Spleen (tissue), 13 donors: ENCODE measurements at places on chromosomes 13 and 19.
A peak's percentile ranks its signal among the peaks of the same experiment; 100 is the strongest.

GRCh38 chr13:114132419-114133121, at the start of gene RASA3:
RASA3 (minus strand) TSS chr13:114132623; CDS start chr13:114132489, 134 bp downstream.
- peak within 1 kb of the TSS; percentile 97 for H3K4me3 ChIP-seq
- H3K4me1 ChIP-seq: peaks cover 34% of the 10 kb centered on the region
- H3K27ac ChIP-seq: peak within 1 kb of the TSS; percentile 83
- H3K27me3 ChIP-seq: no peaks in the 10 kb centered on the region
- no peaks in the 10 kb centered on the region for H3K36me3 ChIP-seq

DNA sequence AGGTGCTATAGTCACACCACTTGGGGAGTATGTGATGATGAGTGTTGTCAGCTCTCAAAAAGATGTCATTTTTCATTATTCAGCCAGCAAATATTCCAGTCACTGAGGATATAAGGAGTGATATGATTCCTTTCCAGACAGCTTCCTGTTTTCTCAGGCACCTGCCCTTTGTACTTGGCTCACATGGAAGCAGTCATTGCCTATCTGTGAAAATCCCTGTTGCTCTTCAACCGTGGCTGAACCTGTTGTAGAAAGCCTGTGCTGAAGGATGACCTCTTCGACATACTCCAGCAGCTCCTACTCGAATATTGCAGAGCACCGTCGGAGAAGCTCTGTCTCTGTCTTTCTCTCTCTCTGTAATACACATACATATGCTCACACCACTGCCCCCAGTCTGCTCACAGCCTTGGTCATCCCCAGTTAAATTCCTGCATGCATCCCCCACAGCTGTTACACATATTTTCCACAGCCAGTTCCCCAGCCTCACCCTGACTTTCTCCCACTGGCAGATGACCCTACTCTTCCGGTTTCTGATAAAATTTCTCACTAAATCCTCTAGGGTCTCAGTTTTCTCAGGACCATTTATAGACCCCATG, 204.2 kb upstream of the ARGLU1 start:
- DNase-seq: no peak
- no peaks in the 10 kb centered on the region for H3K4me1 ChIP-seq
- no peaks in the 10 kb centered on the region for H3K27me3 ChIP-seq
- H3K4me3 ChIP-seq: no peak overlapping the region
- no peak overlapping the region for H3K27ac ChIP-seq

DNA sequence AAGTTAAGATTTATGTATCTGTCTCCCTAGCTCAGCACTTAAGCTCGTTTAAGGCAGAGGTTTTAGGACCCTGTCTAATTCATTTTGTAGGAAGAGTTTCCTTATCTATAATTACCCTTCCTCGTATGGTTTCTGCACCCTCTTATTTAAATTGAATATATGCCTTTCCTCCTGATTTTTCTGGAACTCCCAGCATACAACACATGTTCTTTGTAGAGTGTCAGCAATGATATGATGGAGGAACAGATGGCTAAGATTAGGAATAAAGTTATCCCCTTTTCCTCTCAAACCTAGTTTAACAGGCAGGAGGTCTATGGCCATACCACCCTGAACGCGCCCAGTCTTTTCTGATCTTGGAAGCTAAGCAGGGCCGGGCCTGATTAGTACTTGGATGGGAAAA, 359.5 kb downstream of the PCDH17 start:
- H3K36me3 ChIP-seq: no peaks in the 10 kb centered on the region
- no peak for DNase-seq
- no peaks in the 10 kb centered on the region for H3K4me1 ChIP-seq

- DNase-seq: no peak
- no peaks in the 10 kb centered on the region for H3K27me3 ChIP-seq
- H3K4me1 ChIP-seq: no peaks in the 10 kb centered on the region
- H3K27ac ChIP-seq: no peak overlapping the region
- H3K36me3 ChIP-seq: no peaks in the 10 kb centered on the region
Observed at GRCh38 chr13:69524459-69525150, 583.0 kb upstream of the ATXN8OS start.

GRCh38 chr13:21336609-21337349, 122.3 kb downstream of the ZDHHC20 start:
- DNase-seq: no peak
- H3K27me3 ChIP-seq: no peaks in the 10 kb centered on the region
- H3K4me3 ChIP-seq: no peak overlapping the region
- H3K36me3 ChIP-seq: no peaks in the 10 kb centered on the region
- no peaks in the 10 kb centered on the region for H3K4me1 ChIP-seq
- no peak overlapping the region for H3K27ac ChIP-seq

GRCh38 chr13:23620613-23621315, 50.6 kb downstream of the TNFRSF19 start:
- H3K36me3 ChIP-seq: no peaks in the 10 kb centered on the region
- H3K27me3 ChIP-seq: no peaks in the 10 kb centered on the region
- no peak for DNase-seq
- H3K4me1 ChIP-seq: no peaks in the 10 kb centered on the region
- H3K4me3 ChIP-seq: no peak overlapping the region

DNA sequence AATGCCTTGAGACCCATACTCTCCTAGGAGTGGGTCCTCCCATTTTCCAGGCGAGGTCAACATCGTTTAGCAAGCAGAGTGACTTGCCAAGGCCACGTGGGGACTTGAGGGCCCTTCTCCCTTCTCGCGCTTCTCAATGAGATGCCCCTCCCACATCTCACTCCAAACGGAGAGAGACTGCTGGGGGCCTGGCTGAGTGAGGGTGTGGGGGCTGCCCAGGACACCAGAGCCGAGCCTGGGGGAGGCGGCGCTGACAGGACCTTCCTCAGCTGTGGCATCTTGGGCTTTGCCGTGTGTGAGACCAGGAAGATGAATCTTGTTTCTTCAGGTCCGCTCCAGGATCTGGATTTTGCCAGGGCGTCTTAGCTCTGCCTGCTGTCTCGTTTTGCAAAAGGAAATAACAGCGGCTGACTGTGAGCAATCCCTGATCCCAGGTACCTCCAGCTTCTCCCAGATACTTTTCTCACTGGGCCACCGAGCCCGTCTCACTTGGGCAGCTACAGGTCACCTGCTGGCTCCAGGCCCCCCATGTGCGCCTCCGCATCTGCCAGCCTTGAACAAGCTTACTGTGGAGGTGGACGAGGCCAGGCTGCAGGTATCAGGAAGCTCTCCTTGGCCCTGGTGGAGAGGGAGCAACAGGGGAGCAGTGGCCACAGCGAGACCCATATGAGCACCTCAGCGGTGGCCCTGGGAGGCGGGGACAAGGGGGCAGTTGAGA, 6.0 kb downstream of the COX6B2 start:
- peaks cover 37% of the 10 kb centered on the region for H3K27me3 ChIP-seq
- H3K36me3 ChIP-seq: peaks cover 8% of the 10 kb centered on the region
- no peak overlapping the region for H3K27ac ChIP-seq
- peaks cover 9% of the 10 kb centered on the region for H3K4me1 ChIP-seq

DNA sequence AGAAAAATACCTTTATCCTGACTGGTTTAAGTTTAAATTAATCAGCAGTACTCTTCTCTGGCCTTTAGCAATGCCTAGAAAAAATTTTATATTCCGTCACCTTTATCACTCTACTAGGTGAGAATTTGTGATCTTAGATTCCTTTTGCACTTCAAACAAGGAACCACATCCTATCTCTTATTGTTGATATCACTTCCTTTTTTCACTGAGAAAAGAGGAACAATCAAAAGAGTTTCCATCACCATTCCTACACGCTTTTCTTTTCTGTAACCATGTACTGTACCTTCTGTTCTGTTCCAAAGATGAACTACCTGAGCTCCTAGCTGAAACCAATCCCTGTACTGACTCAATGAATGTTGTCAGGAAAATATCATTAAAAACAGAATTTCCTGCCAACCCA, 1379.0 kb upstream of the MIR17HG start:
- H3K27me3 ChIP-seq: no peaks in the 10 kb centered on the region
- H3K4me1 ChIP-seq: no peaks in the 10 kb centered on the region
- no peak overlapping the region for H3K27ac ChIP-seq

- peak overlapping the region; percentile 93 for H3K27ac ChIP-seq
- peak; percentile 81 for DNase-seq
- H3K4me3 ChIP-seq: peak overlapping the region; percentile 62
- H3K27me3 ChIP-seq: peaks cover 28% of the 10 kb centered on the region
- no peaks in the 10 kb centered on the region for H3K36me3 ChIP-seq
- H3K4me1 ChIP-seq: peaks cover 80% of the 10 kb centered on the region
Observed at GRCh38 chr13:76884186-76884906, 1.9 kb downstream of the KCTD12 start.

DNA sequence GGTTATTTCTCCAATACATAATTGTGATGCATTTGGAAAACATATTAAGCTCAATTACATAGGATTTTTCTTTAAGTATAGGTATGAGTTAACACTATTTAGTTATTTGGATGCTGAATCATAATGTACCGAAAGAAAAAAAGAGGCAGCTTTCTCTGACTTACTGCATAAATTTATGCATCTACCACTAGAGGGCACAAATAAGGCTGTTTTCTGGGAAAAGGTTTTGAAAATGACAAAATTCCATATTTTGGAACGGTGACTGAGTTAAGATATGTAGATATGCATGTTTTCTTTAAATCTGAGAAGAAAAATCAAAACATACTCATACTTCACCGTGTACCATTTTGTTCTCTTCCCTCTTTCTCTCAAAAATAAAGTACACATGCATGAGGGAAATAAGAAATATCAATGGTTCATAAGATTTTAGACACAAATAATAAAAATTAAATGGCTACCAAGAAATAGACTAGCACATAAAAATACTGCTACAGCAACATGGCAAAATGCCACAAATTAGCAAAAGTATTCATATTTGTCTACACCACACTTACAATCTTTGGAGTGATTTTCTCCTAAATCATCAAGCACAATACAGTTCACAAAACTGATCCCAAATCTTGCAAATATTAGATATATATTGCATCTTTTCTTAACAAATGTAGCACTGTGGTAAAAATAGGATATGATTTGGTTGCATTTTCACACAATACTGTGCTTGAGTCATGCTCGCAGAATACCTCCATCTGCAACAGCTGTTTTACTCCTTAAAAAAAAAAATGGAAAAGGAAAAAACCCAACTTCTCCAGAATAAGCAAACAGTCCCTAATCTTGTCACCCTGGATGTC, 260.0 kb downstream of the FGF14 start:
- no peak overlapping the region for H3K4me3 ChIP-seq
- H3K36me3 ChIP-seq: no peaks in the 10 kb centered on the region
- no peak for DNase-seq
- H3K27me3 ChIP-seq: no peaks in the 10 kb centered on the region
- no peaks in the 10 kb centered on the region for H3K4me1 ChIP-seq

DNA sequence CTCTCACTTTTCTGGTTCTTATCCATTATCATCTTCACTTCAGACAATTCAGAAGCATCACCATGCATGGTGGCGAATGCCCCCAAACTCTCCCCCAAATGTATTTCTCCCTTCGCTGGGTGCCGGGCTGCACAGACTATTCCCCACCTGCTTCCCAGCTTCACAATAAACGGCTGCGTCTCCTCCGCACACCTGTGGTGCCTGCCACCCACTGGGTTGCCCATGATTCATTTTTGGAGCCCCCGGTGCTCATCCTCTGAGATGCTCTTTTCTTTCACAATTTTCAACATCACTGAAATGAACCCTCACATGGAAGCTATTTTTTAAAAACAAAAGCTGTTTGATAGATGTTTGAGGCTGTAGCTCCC, 2.8 kb upstream of the F10 start:
- no peak overlapping the region for H3K27ac ChIP-seq
- no peaks in the 10 kb centered on the region for H3K27me3 ChIP-seq
- H3K4me3 ChIP-seq: no peak overlapping the region
- no peak for DNase-seq
- no peaks in the 10 kb centered on the region for H3K36me3 ChIP-seq

- H3K4me3 ChIP-seq: no peak overlapping the region
- no peak overlapping the region for H3K27ac ChIP-seq
- no peak for DNase-seq
Observed at GRCh38 chr13:39051157-39051556, 12.9 kb downstream of the NHLRC3 start.

DNA sequence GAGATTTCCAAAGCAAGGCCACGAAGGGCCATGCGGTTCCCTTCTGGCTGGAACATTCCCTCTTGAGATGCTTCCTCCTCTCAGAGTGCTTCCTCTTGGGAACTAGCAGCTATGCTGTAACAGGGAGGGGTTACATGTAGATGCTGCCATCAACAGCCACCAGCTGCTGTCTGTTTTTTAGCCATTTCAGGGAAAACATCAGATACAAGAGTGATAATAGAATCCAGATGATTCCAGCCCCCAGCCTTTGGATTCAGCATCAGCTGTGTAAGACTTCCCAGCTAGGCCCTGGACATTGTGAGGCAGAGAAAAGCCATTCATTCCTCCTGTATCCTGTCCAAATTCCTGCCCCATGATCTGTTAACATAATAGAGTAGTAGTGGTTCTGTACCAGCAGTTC, 8.2 kb upstream of the ZNF177 start:
- no peak overlapping the region for H3K27ac ChIP-seq
- no peak overlapping the region for H3K4me3 ChIP-seq
- no peak for DNase-seq
- H3K36me3 ChIP-seq: no peaks in the 10 kb centered on the region

DNA sequence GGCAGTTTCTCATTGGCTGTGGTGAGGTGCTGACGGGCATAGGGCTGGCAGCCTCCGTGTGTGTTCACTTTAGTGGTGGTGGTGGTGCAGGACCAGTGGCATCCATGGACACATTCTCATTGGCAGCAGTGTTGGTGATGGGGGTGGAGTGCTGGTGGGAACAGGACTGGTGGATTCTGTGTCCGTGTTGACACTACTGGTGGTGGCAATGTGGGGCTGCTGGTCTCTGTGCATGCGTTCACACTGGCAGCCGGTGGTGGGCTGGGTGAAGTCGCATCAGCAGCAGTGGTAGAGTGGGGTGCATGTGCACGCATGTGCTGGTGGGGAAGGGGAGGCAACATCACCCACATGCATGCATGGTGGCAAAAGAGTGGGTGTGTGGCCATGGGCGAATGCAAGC, 1471.4 kb upstream of the PCDH20 start:
- DNase-seq: no peak
- H3K4me1 ChIP-seq: no peaks in the 10 kb centered on the region
- H3K36me3 ChIP-seq: no peaks in the 10 kb centered on the region
- H3K4me3 ChIP-seq: no peak overlapping the region

DNA sequence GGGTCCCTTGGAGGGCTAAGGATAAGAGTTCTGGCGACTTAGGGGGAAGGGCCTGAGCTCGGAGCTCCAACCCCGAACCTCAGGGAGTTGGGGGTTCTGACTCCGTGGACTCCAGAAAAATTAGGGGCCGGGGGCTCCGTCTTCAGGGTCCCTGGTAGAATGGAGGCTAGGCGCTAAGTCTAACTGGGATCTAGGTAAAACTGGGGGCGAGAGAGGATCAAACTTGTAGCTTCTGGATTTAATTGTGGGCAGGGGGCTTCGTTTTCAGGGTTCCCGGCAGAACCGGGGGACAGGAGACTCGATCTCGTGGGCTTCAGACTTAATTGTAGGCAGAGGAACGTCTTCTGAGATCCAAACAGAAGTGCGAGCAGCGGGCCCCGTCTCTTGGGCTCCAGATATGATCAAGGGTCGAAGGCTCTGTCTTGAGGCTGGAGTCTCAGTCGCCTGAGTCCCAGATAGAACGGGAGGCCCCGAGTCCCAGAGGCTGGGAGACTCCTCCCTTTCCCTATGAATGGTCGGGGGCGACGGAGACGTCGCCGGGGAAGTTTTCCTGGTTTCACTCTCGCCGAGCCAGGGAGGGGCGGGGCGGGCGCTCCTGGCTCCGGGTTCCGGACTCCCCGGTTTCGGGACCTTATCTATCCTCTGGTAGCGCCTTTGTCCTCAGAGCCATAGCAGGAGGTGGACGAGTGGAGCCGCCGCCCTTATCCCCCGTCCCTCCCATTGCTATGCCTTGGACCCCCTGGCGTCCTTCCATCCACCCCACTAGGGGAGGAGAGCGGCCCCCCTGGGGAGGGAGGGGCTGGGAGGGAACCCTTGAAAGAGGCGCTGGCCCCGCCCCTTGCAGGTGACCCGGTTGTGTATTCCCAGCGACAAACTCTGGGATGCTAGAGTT, 1.3 kb downstream of the NECTIN2 start:
- H3K36me3 ChIP-seq: no peaks in the 10 kb centered on the region
- peak overlapping the region; percentile 92 for H3K27ac ChIP-seq
- peaks cover 85% of the 10 kb centered on the region for H3K4me1 ChIP-seq
- DNase-seq: peak; percentile 85
